NCI-H1694 treated with DMSO at 0.1 percent for 48 hours (cell line): ENCODE measurements at places on chromosomes 7 and 10.
A peak's percentile ranks its signal among the peaks of the same experiment; 100 is the strongest.

- no peak for DNase-seq
Observed at GRCh38 chr10:78318305-78318704, 284.6 kb downstream of the RPS24 start.

GRCh38 chr7:115533785-115534184 lies 496.8 kb downstream of the TFEC start:
- no peak for DNase-seq

- no peak for DNase-seq
Observed at GRCh38 chr10:82575318-82575717, 700.3 kb downstream of the NRG3 start.

DNA sequence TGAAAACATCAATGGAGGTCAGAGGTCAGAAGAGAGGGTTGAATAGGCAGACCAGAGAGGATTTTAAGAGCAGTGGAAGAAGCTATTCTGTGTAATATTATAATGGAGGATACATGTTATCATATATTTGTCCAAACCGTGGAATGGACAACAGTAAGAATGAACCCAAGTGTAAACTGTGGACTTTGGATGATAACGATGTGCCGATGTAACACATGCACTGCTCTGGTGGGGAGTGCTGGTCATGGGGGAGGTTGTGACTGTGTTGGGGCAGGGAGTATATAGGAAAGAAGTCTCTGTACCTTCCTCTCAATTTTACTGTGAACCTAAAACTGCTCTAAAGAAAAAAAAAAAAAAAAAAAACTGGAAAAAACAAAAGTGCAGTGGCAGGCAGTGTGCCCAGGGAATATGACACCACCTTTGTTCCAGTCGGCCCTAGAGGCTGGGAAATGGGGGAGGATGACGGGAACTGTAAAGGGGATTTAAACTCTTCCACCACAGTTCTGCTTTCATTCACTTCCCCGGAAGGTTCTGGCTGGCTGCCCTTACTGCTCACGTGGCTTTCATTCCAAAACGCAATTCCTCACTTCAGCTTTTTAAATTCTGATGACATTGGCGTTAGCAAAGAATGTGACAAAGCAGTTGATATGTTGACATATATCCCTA lies 113.7 kb upstream of the ANKRD1 start:
- peak; percentile 12 for DNase-seq

DNA sequence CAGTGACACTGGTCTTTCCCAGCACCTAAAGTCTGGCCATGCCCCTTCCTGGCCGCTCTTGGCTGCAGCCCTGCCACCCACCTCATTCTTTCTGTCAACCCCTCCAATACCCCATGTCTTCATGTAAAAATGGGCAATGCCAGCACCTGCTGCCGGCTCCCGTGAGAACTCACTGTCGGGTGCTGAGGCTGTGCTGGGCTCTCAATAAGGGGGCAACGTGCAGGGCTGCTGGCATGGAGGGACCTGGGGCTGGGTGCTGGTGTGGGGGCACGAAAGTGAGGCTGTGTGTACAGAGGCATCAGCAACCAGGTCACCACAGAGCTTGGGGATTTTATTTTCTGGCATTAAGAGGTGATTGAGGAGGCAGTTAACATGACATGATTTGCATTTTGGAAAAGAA lies 65.3 kb downstream of the ALOX5 start:
- DNase-seq: no peak

DNA sequence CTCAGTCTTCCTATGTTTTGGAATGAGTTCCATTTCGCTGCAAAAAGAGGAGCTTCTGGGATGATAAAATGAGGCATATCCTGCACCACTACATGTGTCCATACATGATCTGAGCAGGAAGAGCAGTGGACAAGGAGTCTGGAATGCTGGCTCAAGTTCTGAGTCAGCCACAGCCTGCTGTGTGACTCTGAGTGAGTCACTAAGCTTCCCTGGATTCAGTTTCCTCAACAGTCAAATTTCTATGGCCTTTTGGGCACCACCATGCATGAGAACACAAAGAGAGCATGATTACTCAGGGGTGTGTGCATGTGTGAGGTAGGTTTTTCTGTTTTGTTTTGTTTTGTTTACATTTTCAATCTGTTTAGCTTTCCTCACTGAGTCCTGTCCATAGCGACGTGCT lies 254.6 kb downstream of the ANKRD30A start:
- DNase-seq: no peak

- DNase-seq: no peak
Observed at GRCh38 chr10:110859973-110860376, 11.8 kb upstream of the PDCD4 start.

GRCh38 chr10:96642973-96643372 lies 56.2 kb upstream of the TM9SF3 start:
- DNase-seq: peak; percentile 33

DNA sequence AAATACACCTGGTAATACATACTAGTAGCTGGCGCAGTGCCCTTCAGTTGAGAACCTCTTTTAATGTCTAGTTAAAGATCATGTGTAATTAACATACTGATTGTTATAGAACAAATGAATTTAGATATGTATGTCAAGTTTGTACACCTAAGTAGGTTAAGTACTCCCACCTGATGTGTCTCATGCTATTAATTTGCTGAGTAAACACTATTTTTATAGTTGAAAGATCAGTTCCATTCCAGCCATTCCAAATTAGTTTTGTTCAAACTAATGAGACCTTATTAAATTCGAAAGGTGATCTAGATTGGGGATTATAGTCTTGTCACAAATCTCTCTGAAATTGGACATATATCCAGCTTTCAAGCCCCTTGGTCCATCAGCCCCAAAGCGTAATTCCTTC lies 710.0 kb downstream of the LRMDA start:
- DNase-seq: no peak

DNA sequence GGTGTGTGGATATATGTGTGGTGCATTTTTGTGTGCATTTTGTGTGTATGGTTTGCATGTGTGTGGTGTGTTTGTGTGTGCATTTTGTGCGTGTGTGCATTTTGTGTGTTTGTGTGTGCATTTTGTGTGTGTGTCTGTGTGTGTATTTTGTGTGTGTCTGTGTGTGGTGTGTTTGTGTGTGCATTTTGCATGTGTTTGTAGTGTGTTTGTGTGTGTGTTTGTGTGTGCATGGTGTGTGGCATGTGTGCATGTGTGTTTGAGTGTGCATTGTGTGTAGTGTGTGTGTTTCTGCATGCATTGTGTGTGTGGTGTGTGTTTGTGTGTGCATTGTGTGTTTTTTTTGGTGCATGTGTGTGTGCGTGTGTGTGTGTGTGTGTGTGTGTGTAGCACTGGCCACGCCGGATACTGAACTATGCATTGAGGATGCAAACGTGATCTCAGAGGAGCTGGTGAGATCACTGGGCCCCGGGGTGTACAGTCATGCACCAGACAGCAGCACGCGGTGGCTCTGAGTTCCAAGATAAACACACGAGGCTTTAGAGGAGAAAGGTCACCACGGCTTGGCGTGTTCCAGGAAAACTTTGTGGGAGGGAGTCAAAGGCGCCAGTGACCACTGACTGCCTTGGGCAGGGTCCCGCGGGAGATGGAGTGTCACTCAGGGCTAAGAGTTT lies 106.6 kb upstream of the SHH start:
- DNase-seq: no peak

DNA sequence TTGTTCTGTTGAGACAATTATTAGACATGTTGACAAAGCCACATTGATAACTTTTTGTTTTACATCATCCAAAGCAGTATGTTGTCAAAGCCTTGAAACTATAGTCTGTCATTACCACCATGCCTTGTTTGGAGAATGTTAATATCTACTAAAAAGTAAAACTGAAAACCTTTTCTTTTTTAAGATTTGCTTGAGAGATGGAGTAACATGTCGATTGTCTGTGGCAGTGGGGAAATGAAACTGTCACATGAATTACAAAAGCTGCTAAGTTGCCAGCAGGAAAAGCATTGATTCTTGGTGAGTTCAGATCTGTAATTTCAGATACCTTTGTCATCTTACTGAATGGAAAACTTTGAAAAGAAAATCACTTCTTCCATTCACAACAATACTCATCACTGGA lies 69.1 kb downstream of the TFPI2 start:
- no peak for DNase-seq

DNA sequence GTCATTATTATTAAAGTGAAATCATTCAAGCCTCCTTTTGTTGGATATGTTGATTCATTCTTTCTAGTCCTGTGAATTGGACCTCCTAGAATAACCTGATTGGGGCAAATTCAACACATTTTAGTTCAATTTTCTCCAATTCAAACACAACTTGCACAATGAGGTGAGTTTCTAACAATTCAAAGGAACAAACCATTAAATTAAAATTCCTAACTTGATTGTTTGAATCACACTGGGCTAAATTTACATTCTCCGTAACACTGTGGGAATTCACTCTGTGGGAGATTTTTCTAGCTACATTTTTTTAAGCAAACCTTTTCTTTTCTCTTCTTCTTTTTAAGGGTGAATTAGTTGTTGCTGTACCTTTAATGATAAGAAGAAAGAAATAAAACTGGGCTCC lies 68.3 kb upstream of the CABCOCO1 start:
- DNase-seq: no peak

- DNase-seq: no peak
Observed at GRCh38 chr7:44059219-44060090, 5.9 kb downstream of the PGAM2 start.

GRCh38 chr7:29075606-29076005 lies 70.7 kb downstream of the CPVL start:
- no peak for DNase-seq

DNA sequence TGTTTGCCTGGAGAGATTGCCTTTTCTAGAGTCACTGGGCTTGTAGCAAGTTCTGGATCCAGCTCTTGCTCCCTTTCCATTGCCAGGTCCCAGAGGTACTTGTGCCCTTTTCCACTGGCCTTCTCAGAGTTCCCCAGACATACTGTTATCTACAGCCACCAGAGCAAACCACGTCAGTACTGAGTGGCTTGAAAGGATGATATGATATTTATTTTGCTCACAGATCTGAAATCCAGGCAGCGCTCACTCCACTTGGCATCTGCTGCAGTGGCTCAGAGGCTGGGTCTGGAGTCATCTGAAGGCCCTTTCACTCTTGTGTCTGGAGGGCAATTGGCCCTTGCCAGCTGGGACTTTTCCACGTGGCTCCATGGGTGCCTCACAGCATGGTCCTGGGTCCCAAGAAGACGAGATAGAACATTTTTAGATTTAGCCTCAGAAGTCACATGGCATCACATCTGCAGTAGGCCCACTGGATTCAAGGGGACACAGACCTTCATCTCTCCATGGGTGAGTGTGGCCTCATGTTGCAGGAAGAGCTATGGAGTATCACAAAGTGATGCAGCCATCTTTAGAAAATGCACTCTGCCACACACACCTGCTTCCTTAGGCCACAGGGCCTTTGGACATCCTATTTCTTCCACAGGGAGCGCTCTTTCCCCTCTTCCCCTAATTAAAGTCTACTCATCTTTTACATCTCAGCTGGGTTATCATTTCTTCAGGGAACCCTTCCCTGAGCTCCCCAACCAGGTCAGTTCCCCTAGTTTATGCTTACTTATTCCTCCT lies 22.9 kb upstream of the TCF7L2 start:
- no peak for DNase-seq

DNA sequence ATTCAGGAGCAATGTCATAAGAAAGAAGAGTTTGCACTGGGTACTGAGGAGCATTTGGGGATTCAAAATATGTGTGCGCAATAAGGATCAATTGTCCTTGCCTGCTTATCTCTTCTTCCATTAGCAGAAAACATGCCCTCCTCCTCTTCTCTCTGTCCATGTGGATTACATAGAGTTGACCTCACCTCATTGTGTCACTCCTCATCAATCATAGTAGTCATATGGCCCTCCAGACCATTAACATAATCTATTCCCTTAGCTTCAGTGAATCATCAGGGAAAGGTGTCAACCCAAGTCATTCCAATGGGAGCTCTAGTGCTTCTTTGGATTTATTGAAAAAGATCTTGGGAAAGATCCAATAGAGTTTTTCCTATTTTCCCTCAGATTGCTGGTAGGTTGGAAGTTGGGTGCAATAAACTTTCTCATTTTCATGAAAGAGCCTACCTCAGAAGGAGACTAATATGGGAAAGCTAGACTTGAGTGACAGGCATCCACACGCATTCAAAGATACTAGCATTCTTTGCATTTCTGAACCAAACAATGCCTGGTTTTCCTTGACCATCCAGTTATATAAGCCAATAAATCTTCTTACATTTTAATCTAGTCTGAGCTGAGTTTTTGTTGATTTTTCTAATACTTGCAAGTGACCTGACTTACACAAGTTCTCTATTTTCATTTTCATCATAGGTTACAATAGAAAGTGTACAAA lies 71.5 kb upstream of the FAM13C start:
- no peak for DNase-seq

- no peak for DNase-seq
Observed at GRCh38 chr7:44471436-44471835, 19.0 kb downstream of the NUDCD3 start.

- DNase-seq: no peak
Observed at GRCh38 chr7:102916426-102916825, 3.6 kb downstream of the LRRC17 start.

GRCh38 chr10:44755481-44755880 lies 155.7 kb upstream of the TMEM72 start:
- no peak for DNase-seq

GRCh38 chr10:133141144-133141957 lies 18.7 kb upstream of the KNDC1 start:
- no peak for DNase-seq
